ENCODE measurements at places on chromosomes 1 and 21.
A peak's percentile ranks its signal among the peaks of the same experiment; 100 is the strongest.

GRCh38 chr21:45074048-45074817, at the start of gene ADARB1:
Gene ADARB1, plus strand, starts transcription at chr21:45074580. Its CDS starts 97,077 bp downstream, at chr21:45171657.
- DNase-seq, result peak; percentile 83

GRCh38 chr1:119485201-119485600, 21.8 kb upstream of the HSD3B1 start:
- DNase-seq, result no peak

DNA sequence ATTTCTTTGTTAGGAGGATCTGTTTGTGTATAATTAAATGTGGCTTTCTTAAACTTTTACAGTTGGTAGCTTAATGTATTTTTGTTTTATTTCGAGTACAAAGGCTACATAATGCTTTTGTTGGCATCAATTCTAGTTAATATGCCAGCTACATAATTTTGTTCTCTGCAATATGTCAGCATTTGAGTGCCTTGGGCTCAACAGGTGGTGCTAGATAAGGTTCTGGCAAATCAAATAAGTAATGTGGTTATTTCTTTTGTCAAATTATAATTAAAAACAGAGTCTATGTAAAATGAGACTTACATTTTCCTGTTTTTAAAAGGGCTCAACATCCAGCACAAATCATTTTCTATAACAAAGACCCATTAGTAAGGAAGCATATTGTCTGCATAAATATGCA, 410.6 kb upstream of the NR5A2 start:
- DNase-seq, result no peak

- DNase-seq, result no peak
Measured at GRCh38 chr1:109319114-109319513, 12.3 kb upstream of the MYBPHL start.

- no peak for DNase-seq
Measured at GRCh38 chr1:47622776-47623556, 185.1 kb downstream of the FOXD2 start.

GRCh38 chr1:161389691-161390558, 22.2 kb upstream of the CFAP126 start:
- peak; percentile 90 for DNase-seq

DNA sequence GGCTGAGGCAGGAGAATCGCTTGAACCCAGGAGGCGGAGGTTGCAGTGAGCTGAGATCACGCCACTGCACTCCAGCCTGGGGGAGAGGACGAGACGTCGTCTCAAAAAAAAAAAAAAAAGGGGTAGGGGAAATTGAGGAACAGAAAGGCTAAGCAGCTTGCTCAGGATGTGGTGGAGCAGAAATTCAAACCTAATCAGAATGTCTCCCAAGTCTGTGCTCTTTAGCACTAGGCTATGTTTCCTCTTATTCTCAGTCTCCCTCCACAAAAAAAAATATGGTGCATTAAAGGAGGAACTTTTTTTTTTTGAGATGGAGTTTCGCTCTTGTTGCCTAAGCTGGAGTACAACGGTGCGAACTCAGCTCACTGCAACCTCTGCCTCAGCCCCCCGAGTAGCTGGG, 114.2 kb downstream of the SLC16A1 start:
- DNase-seq, result no peak

GRCh38 chr1:45924736-45925135, 121.3 kb downstream of the MAST2 start:
- no peak for DNase-seq
